GM23248 (cell line): ENCODE measurements at places on chromosomes 4 and X.

DNA sequence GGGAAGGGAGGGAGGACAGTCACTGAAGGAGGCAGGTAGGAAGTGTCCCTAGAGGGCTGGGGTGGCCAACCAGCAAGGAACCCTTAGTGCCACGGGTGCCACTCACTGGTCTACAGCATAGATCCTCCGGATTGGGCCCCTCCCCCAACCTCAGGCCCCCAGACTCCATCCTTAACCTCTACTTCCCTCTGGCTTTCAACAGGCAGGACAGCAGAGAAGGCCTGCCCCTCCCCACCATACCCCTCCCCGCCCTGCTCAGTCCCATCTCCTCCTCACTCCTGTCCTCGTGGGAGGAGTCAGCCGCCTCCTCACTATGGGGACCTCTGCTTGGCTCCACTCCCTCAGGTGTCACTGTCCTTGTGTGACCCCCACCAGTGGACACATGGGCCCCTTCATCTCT lies 77.7 kb upstream of the PSAPL1 start:
- no peak for DNase-seq

DNA sequence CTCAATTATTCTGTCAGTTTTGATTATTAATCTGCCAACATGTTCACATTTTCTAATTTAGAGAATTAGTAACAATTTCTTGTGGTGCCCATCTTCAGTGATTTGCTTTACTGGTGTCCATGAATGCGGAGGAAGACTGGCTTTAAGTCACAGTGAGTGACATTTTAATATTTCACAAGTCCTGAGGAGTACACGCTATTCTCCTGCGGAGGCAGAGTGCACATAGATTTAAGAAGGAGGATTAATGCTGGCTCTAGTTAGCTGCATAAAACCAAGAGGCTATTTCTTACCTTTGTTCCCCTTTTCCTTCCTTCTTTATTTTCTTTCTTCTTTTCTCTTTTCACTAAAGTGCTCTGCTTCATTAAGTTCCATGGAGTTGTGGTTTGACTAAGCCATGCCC lies 495.2 kb upstream of the IGFBP7 start:
- no peak for DNase-seq

GRCh38 chr4:5168891-5169290 lies 117.6 kb downstream of the STK32B start:
- no peak for DNase-seq

DNA sequence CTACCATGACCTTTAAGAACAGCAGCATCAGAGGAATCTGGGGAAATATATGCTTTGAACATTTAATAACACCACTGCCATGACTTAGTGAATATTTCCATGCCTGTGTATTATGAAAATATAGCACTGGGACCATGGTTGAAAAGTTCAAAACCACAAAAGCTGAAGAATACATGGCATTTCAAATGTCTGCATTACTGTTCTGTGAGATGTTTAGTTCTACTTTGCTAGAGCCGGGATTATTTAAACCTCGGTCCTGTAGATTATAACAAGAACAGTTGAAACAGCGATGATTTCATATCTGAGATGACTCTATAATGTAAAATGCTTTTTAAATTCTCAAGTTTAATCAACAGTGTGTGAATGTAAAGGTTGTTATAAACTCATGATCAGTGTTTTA lies 126.7 kb upstream of the AGA start:
- DNase-seq: no peak

DNA sequence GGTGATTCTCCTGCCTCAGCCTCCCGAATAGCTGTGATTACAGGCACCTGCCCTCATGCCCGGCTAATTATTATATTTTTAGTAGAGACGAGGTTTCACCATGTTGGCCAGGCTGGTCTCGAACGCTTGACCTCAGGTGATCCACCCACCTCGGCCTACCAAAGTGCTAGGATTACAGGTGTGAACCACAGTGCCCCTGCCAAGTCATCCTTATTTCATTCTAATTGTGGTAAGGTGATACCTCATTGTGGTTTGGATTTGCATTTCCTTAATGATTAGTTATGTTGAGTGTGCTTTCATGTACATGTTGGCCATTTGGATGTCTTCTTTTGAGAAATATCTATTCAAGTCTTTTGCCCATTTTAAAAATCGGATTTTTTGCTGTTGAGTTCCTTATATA lies 93.0 kb downstream of the USP9X start:
- no peak for DNase-seq

DNA sequence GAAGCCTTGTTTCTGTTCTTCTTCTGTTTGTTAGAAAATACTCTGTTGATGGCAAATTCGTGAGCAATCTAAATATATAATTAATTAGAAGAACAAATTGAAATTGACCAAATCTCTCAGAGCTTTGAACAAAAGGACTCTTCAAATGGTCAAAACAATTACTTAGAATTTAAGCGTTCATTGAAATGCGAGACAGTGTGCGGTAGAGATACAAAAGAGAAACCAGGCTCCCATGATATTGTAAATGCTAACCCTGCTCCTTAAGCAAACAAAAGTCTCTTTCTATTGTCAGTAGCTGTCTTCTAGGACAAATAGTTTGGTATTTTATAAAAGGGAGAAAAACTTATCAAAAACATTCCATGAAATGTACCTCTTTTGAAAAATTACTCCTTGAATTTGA lies 453.4 kb upstream of the MAGEB2 start:
- DNase-seq: no peak

GRCh38 chrX:154459832-154460231 lies 1.8 kb downstream of the PLXNA3 start:
- DNase-seq: peak; percentile 57
